Pulmonary artery endothelial cell (primary cell): ENCODE measurements at places on chromosomes 7 and 10. TPM values are rescaled to one million over a fixed set of nuclear protein-coding genes. Genes with fewer than 3 reads are reported as not detected.

Gene ZPBP
- not detected in 2 replicates for total RNA-seq

Gene ANKRD61
- 0.07 TPM in 2 replicates for total RNA-seq

Gene CXCL12
- total RNA-seq = 0.40 and 2.0 TPM in 2 replicates

Gene TCAF2
- 7.1 and 16.3 TPM in 2 replicates for total RNA-seq

Gene KNDC1
- not detected in 2 replicates for total RNA-seq

Gene IGFBP1
- total RNA-seq = 0.26 and 2.1 TPM in 2 replicates

Gene UTF1
- total RNA-seq = not detected in 2 replicates

Gene NCF1
- total RNA-seq = not detected in 2 replicates

Gene MYL10
- total RNA-seq = not detected in 2 replicates

Gene TLL2
- total RNA-seq = 0.11 and 0.13 TPM in 2 replicates

Gene ADCY1
- total RNA-seq = 0.26 and 0.32 TPM in 2 replicates

Gene PON1
- total RNA-seq = not detected in 2 replicates

Gene ACTR1A
- total RNA-seq = 192 and 228 TPM in 2 replicates

DNA sequence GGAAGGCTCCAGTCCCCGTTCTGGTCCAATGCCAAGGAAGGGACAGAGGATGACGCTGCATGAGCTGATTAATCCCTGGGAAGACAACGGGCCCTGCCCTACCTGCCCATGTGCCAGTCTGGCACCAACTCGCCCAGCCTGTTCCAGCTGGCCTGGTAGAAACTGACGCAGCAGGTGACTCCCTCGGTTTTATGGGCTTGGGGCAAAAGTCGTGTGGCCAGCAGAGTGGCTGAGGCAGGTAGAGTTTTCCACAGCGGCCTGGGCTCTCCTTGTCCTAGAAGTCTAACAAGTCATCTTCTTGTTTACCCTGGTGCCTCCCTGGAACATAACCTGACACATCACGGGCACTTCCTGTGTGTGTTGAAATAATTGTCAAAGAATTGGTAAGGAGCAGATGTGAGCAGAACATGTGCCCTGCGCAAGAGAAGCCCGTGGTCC, 20.4 kb upstream of the LMTK2 start:
- no peak for DNase-seq

DNA sequence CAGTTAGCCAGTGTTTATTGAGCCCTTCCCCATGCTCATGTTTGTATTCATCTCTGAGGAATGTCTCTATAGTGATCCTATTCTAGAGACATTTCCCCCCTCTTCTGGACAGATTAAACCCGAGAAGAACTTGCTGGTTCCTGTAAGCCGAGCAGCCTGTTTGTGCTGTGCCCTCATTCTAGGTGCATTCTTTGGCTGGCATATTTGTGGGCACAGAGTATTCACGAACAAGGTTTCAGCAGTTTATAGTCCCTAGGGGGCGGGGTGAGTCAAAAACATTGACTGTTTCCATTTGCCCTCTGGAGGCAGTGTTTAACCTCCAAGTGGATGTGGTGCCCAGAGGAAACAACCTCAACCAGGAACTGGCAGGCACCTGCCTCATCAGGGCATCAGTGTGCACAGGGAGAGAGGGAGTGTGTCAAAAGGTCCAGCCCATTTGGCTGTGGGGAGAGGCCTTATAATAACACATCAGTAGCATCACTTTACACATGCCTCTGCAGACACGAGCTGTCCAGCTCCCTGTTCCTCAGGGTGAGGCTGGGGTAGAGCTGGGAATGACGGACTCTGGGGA, 273.3 kb upstream of the LRGUK start:
- DNase-seq = no peak

DNA sequence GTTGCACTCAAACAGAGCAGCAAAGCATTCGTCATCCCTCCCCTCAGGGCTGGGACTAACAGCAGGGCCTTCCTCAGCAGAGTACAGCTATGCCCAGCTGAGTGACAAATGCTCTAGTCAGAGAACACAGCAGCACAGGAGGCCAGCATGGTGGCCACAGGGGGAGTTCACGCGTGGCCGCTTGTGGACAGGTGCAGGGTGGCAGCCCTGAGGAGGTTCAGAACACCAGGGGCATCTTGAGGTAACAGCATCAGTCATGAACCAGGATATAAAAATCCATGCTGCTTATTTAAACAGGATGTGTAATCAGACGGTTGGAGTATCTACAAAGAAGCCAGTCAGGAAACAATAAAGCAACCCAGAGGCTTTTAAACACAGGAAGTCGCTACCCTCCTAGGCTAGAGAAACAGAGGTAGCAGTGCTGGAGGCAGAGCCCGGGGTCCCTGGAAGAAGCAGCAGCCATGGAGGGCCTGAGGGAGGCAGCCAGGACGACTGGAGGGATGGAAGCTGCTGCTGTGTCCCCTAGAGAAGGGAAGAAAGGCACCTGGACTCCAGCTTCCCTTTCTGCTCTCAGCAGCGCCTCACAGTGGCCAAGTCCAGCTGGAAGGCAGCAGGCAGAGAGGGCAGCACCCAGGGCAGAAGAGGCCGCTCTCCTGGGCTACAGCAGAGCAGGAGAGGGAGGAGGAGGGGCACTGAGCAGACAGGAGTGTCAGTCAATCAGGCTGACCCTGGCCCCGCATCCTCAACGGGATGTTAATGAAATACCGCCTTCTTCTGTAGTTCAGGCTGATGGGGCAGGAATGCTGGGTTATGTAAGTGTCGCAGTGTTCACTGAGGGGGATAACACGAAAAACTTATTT, 70.8 kb upstream of the UCN3 start:
- DNase-seq = no peak

GRCh38 chr10:94632954-94633353, 50.6 kb upstream of the CYP2C18 start:
- no peak for DNase-seq

GRCh38 chr10:90966146-90966545, 45.3 kb upstream of the ANKRD1 start:
- no peak for DNase-seq

DNA sequence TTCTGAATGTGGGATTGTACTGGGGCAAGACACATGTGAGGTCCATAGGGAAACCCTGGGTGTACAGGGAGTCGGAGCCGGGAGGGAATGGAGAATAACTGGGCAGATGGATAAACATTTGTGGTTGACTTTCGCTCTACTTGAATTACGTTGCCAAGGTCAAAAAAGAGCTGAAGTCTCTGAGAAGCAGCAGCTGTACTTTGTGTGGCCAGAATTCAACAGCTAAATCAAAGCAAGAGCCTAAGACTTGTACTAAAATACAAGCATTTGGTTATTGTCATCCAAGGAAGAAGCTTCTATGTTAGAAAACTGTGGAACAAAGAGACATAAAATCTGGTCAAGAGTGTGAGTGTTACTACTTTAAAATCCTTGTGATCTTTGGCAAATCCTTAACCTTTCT, 457.2 kb downstream of the ARL4A start:
- DNase-seq = no peak

DNA sequence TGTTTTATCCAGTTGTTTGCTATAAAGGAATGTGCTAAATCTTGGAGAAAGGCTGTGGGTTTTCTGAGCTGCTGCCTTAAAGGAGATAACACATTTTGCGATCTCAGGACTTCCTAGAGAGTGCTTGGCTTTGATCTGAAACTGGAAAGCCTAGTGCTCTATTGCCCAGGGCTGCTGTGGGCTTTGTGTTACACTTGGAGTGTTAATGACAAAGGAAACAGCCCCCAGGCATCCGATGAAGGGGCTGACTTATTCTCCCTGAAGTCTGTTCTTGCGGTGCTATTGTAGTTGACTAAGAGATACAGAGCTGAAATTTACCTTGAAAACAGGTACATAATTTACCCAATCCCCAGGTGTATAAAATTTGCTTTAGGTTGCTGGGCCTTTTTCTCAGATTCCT, 74.5 kb downstream of the SND1 start:
- no peak for DNase-seq

- DNase-seq = no peak
Measured at GRCh38 chr10:58431903-58432302, 46.7 kb downstream of the TFAM start.

- DNase-seq = no peak
Measured at GRCh38 chr10:120184547-120185337, 272.3 kb upstream of the PLPP4 start.

- no peak for DNase-seq
Measured at GRCh38 chr10:110317866-110318850, 13.4 kb upstream of the SMNDC1 start.

DNA sequence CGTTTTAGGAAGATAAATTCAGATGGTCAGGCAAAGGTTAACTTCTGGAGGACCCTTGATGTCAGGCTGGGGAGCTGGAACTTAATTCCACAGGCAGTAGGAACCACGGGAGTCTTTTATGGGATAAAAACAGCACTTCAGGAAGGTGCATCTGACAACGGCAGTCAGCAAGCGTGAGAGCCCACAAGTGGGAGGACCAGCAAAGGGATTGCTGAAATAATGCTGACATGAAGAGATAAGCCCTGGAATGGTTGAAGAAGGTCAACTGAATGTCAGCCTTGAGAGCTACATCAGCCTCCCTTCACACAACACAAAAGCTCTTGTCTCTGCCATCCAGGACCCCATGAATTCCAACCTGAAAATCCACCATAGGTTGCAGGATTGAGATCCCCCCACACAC, 138.8 kb downstream of the SORCS1 start:
- no peak for DNase-seq

DNA sequence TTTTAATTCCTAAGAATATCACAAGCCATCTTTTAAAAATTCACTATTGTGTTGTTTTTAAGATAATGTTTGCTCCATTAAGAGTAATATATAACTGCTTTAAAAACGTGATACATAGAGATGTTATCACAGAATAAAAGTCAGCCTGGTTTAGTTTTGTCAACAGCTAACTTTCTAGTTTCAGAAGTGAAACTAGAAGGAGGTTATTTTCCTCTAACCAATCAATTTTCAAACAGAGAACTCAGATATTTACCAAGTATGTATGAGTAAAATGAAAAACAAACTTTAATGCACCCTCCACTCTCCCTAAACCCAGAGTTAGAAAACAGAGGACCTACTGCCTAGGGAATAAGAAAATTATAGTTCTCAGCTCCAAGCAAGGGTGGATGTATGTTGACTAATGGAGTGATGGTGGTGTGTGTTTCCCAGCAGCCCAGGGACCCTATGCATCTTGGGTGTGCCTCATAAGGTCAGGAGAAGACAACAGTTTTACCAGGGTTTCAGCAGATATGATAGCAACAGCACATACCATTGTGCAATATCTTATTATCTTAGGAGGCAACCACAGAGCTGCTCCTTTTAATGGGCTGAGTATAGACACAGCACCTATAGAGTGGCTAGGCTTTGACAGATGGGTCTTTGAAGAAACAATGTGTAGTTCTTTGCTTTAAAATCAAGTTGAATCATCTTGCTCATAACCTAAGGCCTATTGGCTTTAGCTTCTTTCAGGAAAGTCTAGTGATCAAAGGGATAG, 58.4 kb downstream of the PTPRZ1 start:
- no peak for DNase-seq

- DNase-seq = no peak
Measured at GRCh38 chr7:17625043-17625442, 315.3 kb downstream of the SNX13 start.

GRCh38 chr7:156386097-156386496, 254.5 kb upstream of the RNF32 start:
- DNase-seq = no peak

GRCh38 chr10:13709931-13710650, 123.3 kb downstream of the PRPF18 start:
- no peak for DNase-seq

GRCh38 chr7:47471358-47471703, 110.6 kb downstream of the TNS3 start:
- DNase-seq = no peak

- DNase-seq = no peak
Measured at GRCh38 chr7:40709062-40709964, 574.5 kb downstream of the SUGCT start.

DNA sequence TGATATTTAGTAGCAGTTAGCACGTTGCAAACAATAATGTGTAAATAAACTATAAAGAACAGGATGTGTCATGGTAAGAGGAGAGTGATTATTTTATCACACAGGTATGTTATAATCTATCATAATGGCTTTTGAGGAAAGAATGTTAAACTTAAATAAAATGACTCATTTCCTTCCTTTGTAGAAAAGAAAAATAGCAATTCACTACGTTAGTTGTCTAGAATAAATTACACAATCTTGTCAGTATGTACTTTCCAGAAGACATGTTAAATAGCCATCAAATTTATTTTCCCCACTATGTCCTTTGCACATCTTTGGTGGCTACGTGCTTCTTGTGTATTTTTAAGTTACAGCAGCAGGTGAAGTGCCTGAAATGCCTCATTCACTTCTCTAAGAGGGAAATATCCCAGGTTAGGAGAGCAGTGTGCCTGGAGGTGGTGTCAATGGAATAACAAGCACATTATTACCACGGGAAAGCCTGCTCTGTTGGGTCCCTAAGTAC, 133.8 kb downstream of the SEMA3A start:
- no peak for DNase-seq

DNA sequence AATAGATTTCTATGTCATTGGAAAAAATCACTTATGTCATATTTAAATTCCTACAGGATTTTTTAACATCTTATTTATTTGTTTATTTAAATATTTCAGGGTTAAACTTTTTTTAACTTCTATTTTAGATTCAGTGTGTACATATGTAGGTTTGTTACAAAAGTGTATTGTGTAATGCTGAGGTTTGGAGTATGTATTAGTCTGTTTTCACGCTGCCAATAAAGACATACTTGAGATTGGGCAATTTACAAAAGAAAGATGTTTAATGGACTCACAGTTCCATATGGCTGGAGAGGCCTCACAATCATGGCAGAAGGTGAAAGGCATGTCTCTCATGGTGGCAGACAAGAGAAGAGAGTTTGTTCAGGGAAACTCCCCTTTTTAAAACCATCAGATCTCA, 65.4 kb downstream of the MGAM2 start:
- DNase-seq = no peak

GRCh38 chr10:132645247-132645530, 107.6 kb downstream of the INPP5A start:
- DNase-seq = no peak

- DNase-seq = no peak
Measured at GRCh38 chr10:21724020-21724589, 190.1 kb downstream of the MLLT10 start.

DNA sequence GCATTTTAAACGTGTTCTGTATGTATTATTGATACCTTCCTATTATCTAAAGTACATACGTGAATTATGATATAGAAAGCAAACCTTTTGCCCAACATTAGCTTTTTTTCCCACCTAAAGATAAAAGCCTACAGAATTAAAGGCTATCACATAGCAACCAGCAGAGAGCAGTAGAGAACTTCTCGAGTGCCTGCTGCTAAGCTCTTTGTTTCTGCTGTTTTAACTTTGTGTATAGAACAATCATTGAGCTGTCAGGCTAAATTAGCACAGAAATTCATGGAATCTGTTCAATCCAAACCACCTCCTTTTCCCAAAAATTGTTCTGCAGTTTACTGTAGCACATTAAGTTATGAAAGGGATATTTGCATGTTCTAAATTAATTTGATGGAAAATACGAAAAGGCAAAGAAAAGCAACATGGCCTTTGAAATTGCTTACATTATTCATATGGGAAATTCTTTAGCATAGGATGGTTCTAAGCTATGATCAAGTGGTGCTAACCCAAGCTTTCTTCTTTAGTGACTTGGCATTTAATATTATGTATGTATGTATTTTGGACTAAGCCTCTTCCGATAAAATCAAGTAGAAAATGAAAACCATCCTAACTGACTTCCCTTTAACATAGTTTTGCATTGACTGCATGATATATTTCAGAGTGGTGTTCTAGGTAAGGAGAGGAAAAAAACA, 1288.5 kb downstream of the GATA3 start:
- no peak for DNase-seq

GRCh38 chr7:51644216-51644615, 327.6 kb upstream of the COBL start:
- DNase-seq = no peak

GRCh38 chr7:84677117-84677732, 482.6 kb upstream of the SEMA3A start:
- DNase-seq = no peak

GRCh38 chr7:466465-467191, 53.0 kb downstream of the PDGFA start:
- no peak for DNase-seq
